EL (cell line): ENCODE measurements at places on chromosomes 12 and 14.

DNA sequence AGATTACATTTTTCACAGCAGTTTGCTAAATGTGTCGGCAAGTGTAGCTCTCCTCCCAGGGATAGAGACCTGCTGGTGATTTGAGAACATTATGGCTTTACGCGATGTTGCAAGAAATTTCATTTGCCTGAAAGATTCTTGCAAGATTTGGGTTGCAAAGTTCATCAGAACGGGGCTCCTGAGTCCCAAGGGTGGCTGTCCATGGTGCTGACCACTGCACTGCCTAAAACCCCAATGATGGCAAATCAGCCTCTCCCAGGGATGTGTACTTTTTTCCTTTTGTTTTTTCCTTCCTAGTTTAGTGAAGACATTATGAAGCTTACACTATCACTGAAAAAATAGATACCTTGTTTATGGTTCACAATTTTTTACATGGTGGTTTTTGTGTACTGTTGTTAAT is 85.4 kb downstream of the WSCD2 start:
- peak; percentile 15 for DNase-seq

- DNase-seq, result peak; percentile 38
Measured at GRCh38 chr12:12214635-12215131, 52.2 kb downstream of the LRP6 start.

DNA sequence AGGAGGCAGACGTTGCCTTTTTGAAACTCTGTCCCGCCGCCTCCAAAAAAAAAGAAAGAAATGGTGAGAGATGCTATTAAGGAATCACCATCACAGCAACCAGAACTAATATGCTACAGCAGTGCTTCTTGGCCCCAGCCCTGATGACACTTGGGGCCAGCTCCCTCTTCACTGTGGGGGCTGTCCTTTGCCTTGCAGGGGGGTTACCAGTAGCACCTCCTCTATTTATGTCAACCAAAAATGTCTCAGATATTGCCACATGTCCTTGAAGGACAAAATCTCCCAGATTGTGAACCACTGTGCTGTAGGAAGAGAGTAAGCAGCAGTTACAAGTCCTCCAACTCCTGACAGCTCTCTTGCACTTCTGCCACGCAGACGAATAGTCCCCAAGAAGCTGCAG is 76.4 kb downstream of the LRRC74A start:
- DNase-seq, result no peak

DNA sequence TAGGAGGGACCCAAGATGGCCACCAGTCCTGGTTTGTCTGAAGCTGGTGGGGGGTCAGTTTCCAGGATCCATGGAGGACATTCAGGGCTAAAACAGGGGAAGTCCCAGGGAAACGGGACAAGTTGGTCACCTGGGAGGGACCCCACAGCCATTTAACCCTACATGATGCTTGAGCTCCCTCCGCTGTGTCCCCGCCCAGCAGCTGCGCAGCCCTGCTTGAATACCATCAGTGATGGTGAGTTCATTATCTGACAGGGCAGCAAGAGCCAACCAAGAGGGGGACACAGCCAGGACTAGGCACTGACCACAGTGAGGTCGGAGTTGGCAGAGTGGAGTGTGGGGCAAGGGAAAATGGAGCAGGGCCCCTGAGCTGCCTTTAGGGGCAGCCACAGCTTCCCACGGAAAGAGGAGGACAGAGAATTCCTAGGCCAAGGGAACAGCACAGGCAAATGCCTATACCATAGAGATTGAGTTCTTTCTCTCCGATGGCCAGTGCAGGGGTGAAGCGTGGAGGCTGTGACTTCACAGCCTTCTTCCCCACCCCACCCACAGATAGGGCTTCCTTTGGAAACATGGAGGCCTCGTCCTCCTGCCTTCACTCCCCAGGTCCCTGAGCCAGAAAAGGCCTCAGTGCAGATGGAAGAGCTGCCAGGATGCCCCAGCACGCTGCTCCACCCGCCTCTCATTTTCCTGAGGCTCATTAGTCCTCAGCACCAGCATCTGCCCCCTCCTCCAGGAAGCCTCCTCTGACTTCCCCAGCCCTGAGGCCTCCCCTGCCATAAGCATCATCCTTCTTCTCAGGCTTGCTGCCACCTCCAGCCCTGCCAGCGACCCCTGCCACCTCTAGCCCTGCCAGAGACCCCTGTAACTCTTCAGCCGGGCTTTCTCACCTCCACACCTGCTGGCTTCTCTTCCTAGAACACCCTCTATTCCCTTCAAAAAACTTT is 51.4 kb downstream of the CYP46A1 start:
- DNase-seq, result no peak

- DNase-seq, result no peak
Measured at GRCh38 chr14:100640471-100641273, 53.5 kb upstream of the BEGAIN start.

GRCh38 chr14:91925001-91925726 is 22.3 kb downstream of the FBLN5 start:
- DNase-seq, result no peak

- DNase-seq, result no peak
Measured at GRCh38 chr12:25752710-25753309, 199.7 kb upstream of the LMNTD1 start.

GRCh38 chr12:16766736-16767135 is 160.8 kb upstream of the LMO3 start:
- no peak for DNase-seq

DNA sequence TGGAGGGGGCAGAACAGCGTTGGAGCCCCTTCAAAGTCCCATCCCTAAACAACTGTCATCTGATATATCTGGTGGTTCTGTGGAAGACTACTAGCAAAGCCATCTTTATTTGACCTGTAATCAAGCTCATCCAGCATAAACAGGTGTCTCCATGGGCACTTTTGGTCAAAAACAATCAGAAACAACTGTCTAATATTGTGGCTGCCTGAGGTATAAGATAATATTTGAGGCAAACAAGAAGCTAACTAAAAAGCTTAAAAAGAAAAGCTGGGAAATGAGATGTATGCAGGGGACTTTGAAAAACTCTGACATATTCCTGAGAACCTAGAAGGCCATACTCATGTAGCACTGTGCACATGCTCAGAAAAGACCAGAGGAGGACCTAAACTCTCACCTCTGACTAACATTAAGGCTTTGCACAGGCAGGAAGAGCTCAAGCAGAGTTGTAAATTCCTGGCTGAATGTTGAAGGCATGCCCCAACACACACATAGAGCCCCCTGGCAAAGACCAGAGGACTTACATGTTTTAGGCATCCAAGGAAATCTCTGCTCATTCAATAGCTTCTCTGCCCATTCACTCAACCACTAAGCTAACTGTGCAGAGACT is 27.2 kb upstream of the AP4S1 start:
- DNase-seq, result no peak
